Pancreas (tissue), 10 donors: ENCODE measurements at places on chromosomes 11 and 22.

DNA sequence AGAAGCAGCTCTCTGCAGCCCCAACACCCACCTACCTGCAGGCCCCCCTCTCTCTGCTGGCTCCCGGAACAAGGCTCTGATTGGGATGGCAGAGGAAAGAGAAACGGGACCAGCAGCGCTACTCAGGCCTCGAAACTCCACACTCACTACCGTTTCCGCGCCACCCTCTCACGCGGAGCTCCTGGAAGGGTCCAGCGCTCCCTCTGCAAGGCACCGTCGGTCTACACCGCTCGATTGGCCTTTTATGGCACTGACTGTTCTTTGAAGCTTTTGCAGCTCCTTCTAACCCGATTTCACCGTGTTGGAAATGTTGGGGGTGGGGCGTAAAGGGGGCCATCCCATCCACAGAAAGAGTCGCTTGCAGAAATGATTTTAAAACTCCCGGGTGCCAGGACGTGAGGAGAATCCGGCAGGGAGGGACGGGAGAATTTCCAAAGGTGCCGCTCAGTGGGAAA is 323 bp upstream of the PANX1 start:
- DNase-seq: peak; percentile 32

DNA sequence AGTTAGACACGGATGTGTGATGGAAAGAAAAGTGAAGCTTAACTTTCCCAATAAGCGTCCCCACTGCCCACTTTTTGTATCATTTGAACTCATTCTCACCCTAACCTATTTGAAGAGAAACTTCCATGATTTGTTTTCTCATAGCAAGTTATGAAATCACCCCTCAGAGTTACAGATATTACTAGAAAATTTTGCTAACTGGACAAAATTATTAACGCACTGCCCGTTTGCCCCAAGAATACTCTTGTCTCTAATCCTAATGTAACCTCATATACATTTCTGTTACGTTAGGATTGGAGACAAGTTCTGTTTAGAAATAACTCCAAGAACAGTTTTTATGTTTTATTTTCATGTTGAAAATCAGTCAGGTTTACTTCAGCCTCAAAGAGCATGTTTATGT is 25.5 kb downstream of the TOM1 start:
- no peak for DNase-seq

DNA sequence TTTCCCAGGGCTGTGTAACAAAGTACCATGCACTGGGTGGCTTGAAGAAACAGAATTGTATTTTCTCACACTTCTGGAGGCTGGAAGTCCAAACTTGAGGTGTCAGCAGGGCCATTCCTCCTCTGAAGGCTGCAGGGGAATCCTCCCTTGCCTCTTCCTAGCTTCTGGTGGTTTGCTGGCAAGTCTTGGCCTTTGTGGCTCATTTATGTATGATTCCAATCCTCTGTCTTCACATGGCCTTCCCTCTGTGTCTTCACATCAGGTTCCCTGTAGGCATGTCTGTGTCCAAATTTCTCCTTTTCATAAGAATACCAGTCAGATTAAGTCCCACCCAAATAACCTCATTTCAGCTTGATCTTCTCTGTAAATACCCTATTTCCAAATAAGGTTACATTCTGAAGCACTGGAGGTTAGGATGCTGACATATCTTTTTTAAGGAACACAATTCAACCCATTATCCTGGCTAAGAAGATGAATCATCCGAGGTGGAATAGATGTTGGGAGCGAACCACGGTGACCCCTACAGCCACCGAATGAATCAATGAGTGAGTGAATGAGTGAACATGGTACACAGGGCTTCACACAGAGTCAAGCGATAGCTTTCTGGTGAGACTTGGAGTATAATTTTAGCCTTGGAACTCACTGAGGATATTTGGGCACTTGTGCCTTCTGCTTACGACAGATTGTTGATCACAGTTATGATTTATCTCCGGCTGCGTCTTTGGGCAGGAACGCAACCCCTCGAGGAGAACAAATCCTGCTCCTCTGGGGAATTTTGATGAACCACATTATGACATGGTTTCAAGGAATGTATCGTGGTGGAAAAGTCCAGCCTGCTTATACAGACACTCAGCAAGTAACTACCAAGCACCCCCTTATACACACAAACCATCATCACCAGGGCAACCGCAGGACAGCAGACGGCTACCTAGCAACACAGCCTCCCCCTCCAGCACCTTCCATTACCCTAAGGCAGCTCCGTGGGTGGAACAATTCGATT is 34.3 kb upstream of the MICAL2 start:
- no peak for DNase-seq

DNA sequence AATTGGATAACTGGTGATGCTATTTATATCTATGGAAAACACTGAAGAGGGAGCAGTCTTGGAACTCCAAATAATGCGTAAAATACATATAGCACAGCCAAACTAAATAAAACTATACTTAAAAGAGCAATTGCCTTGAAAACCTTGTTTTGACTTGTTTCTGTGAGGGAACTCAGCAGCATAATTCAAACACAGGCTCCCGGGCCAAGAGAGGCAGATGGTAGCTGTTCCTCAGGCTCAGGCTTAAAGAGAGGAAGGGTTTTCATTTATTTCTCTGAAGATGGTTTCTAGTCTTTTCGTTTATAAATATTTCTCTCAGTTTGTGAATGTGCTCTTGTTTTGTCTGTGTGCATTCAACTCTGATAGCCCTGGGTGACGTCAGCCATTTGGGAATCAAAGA is 82.4 kb downstream of the FANCF start:
- DNase-seq: no peak

DNA sequence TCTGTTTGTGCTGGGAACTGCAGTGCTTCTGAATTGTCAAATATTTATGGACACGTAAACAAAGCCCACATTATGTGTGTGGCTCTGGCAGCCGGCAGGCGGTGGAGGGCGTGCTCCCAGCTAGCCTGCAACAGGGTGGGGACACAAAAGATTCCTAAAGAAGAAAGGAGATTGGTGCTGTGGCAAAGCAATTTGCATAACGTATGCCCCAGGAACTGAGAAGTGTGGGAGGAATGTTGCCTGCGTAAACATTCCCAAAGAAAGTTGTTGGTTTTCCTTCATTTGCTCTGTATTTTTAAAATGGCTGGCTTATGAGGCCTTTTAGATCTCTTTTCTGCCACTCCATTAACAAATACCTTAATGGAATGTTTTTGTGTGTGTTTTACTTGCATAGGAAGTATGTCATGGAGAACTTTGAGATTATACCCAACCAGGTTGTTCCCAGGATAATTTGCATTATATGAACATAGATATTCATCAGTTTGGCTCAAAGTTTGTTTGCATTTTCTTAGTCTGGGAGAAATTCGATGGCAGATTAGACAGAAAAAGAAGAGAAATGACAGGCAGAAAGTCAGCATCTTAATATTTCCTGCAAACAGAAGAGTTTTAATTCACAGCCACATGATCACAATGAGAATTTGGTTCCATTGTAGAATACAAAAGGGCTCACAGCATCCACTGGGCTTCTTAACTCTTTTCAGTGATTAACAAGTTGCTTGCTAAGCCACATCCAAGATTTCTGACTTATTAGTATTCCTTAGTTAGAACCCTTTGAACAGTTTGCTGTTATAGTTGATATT is 41.8 kb upstream of the DLAT start:
- peak; percentile 83 for DNase-seq

- no peak for DNase-seq
Measured at GRCh38 chr11:124900464-124900863, 2.8 kb upstream of the ROBO4 start.

DNA sequence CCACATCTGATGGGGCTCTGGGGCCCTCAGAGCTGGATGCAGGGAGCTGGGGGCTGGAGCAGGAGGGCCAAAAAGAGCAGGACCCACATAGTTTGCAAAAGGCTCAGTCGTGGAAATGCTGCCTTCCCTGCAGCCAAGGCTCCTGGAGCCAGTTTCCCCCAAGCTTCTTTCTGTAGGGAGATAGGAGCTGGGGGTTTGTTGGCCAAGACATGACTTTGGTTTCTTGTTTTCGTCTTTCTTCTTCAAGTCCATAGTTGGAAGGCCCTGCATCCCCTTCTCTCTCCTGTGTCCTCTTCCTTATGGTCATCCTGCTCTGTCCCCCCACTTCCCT is 36.3 kb downstream of the IGF2 start:
- DNase-seq: no peak

- DNase-seq: peak; percentile 65
Measured at GRCh38 chr11:7251836-7252682, at the start of gene SYT9. Gene SYT9 (plus strand): TSS chr11:7251904. CDS start chr11:7252187, 283 bp downstream.

- no peak for DNase-seq
Measured at GRCh38 chr22:45014654-45015053, 4.8 kb upstream of the PHF21B start.

GRCh38 chr11:47899801-47900200 is 51.7 kb upstream of the NUP160 start:
- no peak for DNase-seq

DNA sequence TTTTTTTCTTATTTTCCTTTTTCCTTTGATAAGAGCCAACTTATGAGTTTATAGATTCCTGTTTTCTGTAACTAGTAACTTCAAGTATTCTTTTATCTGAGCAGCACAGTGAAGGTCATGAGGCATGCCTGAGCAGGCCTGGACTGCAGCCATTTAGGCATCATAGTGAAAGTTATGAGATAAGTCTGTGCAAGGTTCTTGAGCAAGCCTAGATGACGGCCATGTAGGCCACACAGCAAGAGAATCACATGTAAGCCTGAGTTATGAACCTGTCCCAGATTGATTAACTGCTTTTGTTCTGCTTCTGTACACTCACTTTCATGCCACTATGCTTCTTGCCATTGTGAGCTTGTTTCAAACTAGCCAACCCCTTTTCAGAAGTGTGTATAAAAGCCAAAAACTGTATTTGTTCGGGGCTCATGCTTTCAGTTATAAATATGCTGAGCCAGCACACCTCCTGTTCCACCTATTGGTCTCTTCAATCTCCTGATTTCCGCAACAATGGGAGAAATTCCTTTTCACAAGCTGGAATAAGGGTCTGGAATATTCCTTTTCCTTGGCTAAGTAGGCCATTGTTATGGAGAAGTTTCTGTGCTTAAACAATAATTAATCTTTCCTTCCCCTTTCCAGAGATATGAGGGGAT is 745.7 kb downstream of the FAM181B start:
- no peak for DNase-seq

DNA sequence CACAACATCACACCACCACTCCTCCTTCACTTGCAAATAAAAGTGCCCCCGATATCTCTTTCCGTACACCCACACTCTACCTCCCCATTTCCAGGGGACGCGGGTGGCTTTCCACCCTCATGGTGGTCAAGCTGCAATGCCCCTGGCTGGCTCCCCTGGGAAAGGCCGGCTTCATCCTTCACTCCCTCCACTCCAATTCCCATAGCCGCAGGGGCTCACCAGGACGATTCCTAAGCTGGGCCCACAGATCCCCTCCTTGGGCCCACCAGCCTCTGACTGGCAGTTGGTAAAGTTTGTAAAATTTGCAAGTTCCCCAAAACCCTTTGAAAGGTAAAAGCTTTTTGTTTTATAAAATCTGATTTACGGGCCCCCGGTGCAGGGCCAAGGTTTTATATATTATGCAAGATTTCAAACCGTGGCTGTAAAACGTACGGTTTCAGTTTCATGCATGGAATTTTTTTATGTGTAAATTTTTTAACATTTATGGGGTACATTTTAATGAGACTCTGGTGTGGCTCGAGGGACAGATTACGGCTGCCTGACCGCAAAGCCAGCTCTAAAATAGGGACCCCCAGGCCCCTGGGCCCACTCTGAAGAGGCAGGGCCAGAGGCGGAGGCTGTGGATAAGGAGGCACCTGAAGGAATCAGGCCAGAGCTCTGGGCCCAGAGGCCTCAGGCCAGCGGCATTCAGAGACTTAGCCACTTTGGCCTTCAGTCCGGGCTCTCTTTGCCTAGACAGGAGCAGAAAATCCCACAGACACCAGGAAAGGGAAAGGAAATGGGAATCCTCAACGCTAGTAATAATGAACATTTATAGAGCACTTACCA is 106.5 kb downstream of the FEZ1 start:
- DNase-seq: no peak

DNA sequence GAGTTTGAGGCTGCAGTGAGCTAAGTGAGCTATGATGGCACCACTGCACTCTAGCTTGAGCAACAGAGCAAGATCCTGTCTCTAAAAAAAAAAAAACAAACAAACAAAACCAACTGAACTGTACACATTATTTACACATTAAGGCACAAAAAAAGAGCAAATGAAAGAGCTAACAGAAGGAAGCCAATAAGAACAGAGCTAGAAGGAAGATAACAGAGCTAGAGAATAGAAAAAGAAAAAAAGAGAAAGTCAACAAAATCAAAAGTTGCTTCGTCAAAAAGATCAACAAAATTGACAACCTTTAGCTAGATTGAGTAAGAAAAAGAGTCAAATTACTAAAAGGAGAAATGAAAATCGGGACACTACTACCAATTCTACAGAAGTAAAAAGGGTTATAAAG is 25.0 kb downstream of the GUCD1 start:
- DNase-seq: no peak

DNA sequence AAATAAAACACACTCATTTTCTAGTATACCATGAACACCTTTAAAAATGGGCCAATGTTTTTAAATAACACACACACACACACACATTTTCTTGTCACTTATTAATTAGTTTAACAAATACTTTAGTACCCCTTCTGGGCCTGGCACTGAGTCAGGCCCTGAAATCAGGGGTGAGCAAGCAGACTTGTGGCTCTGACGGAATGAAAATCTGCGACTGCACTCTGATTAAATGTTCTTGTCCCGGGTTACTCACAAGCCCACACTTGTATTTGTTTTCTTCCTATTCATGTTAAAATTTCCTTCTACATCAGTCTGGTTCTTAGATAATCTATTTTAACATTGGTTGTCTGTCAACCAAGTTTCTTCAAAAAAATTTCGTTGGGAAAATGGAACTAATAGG is 43.0 kb upstream of the PDGFD start:
- no peak for DNase-seq

DNA sequence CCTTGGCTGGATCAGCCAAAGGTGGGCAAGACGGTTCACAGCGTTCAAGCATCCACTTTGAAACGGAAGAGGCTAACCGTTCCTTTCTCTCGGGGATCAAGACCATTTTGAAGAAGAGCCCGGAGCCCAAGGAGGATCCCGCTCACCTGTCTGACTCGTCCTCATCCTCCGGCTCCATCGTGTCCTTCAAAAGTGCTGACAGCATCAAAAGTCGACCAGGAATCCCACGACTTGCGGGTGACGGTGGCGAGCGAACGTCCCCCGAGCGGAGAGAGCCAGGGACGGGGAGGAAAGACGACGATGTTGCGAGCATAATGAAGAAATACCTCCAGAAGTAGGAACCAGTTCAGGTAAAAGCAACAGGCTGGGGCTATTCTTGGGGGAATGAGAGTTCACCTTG is 141.9 kb upstream of the SEZ6L start:
- DNase-seq: no peak
